Fibroblast of lung (primary cell): ENCODE measurements at places on chromosomes 7 and 10. TPM values are rescaled to one million over a fixed set of nuclear protein-coding genes. Genes with fewer than 3 reads are reported as not detected.

Gene RPA3
- total RNA-seq: 14.9 and 19.0 TPM in 2 replicates

Gene TMEM270
- total RNA-seq: not detected in 2 replicates

Gene VSTM4
- 4.4 and 8.1 TPM in 2 replicates for total RNA-seq

Gene MRPS16
- 58.3 and 62.3 TPM in 2 replicates for total RNA-seq

Gene ERVW-1
- total RNA-seq: not detected in 2 replicates
